ENCODE measurements at places on chromosomes 1 and 21.

DNA sequence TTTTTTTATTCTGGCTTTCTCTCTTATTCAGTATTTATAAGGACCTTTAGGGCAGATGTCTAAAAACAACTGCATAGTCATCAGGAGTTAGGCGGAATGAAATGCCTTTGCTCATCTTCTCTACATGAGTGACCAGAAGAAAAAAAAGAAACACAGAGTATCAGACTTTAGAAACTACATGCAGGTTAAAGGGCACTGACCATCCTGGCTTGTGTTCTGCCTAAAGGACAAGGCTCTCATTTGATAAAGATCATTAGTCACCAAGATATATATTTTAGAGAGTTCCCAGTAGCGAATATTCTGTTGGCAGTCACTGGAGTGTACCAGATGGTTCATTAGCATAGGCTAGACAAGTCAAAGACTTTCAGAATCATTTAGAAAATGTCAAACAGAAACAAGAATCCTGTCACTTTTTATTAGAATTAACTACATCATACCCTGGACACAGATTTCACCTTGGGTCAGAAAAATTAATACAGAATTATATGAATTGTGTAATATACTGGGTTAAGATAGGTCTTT lies 145.6 kb downstream of the NR5A2 start:
- no peak for DNase-seq

- no peak for DNase-seq
Observed at GRCh38 chr1:164823486-164824279, 264.7 kb downstream of the PBX1 start.

DNA sequence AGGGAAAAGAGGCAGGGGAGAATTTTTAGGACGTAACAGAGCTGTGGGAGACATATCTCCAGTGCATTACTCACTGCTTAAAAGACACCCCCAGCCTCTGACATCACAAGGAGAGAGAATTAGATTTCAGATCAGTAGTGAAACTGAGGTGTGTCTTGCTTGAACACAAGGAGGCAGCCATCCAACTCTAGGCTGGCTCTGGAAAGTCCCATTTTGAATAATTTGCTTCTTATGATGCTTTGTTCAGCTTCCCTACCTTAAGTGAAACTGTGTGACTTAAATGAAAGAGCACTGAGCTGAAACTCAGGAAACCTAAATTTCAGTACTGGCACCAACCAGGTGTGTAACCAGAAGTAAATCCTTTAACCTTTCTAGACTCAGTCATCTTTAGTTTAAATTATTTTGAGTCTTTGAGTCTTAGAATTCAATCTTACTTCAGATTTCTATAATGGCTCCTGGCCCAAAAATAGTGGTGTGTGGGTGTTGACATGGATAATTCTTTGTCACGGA lies 251.6 kb upstream of the SGIP1 start:
- DNase-seq, result peak; percentile 14

- no peak for DNase-seq
Observed at GRCh38 chr21:39088031-39088370, 95.2 kb downstream of the PSMG1 start.

DNA sequence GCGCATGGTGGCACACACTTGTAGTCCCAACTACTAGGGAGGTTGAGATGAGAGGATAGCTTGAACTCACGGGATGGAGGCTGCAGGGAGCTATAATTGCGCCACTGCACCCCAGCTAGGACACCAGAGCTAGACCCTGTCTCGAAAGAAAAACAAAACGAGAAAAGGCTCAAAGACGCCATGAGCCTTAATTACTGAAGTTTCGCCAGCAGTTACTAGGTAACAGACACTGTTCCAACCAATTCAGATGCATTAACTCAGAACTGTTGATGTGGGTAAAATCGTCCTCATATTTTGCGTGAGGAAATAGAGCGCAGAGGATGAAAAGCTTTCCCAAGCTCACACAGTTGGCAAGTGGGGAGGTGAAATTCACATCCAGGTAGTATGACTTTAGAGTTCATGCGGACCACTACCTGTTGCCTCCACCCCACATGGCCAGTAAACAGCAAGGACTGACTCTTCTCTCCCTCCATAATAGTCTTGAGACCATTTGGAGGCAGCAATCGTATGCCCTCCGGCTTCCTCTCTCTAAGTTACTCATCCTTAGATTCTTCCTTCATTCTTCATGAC lies 40.1 kb downstream of the INAVA start:
- no peak for DNase-seq

GRCh38 chr1:26471498-26472319 lies 531 bp upstream of the HMGN2 start:
- peak; percentile 45 for DNase-seq

- DNase-seq, result no peak
Observed at GRCh38 chr1:161720956-161721737, at the start of gene FCRLB. Gene FCRLB (plus strand): TSS chr1:161721544. CDS start chr1:161722673, 1,129 bp downstream.

Data from HTR-8/SVneo (cell line).